ENCODE measurements at places on chromosomes 6 and 20.

- no peak for DNase-seq
Observed at GRCh38 chr20:46361381-46361780, 45.0 kb downstream of the ELMO2 start.

DNA sequence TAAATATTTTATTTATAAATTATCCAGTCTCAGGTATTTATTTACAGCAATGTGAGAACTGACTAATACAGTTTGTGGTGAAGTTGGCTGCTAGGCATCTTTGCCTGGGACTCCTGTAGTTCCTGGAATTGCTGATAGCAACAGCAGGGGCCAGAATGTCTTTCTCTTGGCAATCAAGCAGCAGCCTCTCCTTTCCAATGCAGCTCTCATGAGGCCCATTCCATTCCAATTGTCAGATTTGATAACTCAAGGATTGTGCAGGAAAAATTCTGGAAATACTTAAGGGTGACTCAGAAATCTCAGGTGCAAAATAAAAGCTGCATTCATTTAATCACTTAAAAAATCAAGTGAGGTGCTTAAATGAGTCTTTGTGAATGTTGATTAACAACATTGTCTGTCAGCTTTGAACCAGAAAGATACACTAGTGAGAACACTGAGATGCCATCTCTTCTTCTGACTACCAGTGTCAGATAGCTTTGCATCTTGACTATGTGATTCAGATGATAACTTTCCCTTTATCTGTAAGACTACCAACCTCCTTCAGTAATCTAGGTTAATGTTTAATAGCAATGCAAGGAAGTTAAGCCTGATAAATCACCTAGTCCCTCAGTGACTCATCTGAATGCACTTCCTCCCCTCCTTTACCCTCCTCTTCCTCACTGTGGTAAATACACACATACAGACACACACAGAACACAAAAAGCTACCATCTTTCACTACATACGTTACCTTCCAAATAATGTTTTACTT lies 32.1 kb upstream of the COL21A1 start:
- DNase-seq: no peak

- no peak for DNase-seq
Observed at GRCh38 chr6:6764764-6765434, 176.4 kb downstream of the LY86 start.

DNA sequence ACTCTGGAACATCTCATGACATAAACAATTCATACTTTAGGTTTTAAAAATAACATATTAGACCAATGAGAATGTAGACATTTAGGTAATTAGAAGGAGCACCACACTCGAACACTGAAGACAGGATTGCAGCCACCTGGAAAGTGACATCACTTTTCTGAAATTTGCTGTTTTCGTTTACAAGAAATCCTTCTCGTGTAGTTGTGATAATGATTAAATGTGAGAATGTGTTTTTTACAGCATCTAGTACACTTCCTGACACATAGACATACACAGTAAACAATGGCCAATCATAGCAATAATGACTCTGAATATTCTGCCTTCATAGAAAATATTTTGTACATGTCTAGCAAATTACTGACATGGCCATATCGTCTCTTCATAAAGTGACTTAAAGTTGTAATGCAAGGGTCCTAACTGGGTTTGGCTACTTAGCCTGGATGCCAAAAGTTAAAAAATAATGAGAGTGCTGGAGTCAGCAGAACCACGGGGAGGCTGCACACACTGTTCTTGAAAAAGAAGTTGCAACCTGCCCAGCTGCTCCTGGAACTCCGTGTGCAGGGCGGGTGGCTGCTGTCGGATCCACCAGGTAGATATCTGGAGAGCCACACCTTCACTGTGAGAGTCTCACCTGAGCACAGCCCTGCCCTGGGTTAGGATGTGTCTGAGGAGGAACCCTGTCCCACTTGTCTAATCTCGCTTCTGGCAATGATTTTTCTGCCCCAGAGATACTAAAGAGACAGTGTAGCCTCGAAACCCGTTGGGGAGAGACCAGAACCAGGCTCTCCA lies 212.9 kb downstream of the QKI start:
- DNase-seq: no peak

DNA sequence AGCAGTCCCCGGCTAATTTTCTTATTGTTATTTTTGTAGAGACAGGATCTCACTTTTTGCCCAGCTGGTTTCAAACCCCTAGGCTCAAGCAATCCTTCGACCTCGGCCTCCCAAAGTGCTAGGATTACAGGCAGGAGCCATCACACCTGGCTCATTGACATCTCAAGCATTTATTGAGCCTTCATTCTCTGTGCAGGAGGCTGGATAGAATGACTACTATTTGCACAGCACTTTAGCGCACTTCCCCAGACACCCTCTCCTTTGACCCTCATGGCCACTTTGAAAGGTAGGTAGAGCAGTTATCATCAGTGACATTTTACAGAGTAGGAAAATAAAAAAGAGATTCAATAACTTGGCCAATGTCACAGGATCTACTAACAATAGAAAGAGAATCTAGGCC lies 124.0 kb upstream of the STXBP5 start:
- no peak for DNase-seq

GRCh38 chr6:138278326-138278725 lies 60.0 kb upstream of the PBOV1 start:
- no peak for DNase-seq

- no peak for DNase-seq
Observed at GRCh38 chr6:40925341-40925740, 113.7 kb downstream of the UNC5CL start.

GRCh38 chr6:154425034-154425433 lies 68.4 kb upstream of the IPCEF1 start:
- no peak for DNase-seq

DNA sequence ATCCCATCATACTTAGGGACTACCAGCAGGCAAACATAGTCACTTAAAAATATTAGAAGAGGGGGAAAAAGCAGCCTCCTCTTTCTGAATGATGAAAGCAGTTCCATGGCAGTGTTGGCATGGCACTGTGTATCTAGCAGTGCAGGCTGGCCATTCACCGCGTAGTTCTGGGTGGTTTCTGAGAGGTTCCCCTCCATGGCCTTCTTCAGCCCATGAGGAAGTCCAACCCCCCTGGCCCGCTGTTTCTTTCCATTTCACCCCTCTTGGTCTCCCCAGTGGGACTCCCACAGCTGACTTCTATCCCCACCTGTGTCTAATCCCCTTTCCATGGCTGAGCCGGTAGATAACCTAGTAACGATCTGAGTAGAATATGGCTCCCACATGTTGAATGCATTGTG lies 17.0 kb downstream of the PPARD start:
- no peak for DNase-seq

- no peak for DNase-seq
Observed at GRCh38 chr20:40632346-40632976, 56.6 kb downstream of the MAFB start.

DNA sequence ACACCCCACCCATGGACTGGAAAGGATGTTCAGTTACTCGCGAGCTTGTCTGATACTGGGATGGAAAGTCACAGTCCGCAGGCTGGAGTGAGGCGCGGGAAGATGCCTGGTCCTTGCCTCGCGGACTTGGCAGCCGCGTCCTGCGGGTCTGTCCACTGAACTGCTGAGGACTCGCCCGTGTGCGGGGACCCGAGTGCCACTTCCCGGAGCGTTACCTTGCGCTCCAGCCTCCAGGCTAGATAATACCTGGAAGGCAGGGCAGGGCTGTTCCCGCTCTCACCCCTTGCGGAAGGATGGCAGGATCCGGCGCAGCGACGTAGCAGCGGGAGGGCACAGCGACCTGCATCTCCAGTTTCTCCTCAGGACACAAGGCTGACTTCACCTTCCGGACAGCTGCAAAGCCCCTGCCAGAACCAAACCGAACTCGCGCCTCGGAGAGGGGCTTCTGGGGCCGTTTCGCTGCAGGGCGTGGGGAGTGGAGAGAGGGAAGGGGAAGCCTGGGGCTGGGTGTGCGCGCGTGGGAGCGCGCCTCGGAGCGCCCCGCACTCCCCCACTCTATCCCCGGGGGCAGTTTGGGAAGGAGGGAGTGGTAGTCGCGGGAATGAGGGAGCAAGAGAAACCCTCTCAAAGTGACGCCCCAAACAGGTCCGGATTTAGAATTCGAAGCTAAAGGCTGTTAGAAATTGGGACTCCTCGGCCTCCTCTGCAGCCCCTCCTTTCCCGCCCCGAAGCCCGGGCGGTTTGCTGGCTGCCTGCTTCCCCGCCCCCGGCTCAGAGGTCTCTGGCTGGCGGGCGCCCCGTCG lies at the start of gene KCNQ5:
Gene KCNQ5, plus strand, starts transcription at position 774 of the 803 bp plus-strand sequence.
- no peak for DNase-seq

DNA sequence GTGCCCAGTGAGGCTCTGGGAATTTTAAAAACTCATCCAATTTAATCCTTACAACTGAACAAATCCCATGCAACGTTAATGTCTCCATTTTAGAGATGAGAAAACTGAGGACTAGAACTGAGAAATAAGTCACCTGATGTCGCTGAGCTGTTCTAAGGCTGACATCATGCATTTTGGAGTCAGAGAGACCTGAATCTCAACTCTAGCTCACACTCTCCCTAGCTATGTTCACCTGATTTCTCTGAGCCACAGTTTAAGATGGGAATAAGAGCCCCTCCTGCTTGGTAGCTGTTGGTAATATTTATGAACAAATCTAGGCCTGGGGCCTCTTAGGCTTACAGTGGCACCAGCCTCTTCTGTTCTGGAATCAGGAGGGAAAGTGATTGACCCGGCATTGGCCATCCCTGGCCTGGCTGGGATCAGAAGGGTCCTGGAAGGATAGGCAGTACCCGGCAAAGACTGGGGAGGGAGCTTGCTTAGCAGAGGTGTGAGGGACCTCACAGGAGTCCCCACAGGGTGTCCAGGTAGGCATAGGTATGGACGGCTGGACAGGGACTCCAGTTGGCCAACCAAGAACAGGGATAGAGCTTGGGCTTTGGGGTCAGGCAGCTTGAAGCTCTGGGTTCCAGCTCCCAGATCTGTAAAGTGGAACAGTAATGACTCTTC lies 18.8 kb upstream of the CSNK2A1 start:
- DNase-seq: no peak

GRCh38 chr20:8155812-8156211 lies 23.7 kb downstream of the PLCB1 start:
- DNase-seq: no peak

DNA sequence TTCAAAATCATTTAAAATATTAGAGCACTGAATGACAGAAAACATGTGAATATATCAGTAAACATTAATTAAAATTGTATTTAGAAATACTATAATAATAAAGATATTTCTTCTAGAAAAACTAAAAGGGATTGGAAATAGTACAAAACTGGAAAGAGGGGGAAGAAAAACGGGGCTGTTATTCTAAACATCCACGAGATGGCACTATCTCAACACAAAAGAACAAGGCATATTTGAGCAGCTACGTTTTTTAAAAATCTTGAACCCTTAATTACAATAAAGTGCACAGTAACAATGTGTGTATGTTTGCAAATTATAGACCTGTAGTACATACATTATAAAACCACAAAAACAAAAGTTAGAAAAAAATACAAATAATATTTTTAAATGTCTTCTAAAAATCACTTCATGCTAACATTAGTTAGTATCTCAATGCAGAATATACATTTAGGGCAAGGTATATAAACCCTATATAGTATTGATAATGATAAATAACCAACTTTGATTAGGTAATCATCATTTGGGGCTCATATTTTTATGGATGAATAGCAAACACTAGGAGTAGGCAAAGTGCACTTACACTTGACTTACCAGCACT lies 42.5 kb upstream of the PNISR start:
- no peak for DNase-seq

DNA sequence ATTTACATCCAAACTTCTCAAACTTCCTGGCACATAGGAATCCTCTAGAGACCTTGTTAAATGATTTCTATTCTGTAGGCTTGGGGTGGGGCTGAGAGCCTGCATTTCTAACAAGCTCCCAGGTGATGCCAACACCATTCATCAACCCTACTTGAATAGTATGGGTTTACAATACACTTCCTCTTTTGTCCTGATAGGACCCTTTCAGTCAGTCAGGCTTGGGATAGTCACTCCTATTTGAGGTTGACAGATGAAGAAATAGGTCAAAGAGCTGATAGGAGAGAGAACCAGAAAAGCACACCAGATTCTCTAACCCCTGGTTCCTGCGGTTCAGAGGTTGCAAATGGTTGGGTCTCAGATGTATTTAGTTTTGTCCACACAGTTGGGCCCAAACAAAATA lies 273.4 kb downstream of the TSHZ2 start:
- DNase-seq: no peak

GRCh38 chr6:39086294-39086693 lies 28.7 kb downstream of the SAYSD1 start:
- no peak for DNase-seq

- no peak for DNase-seq
Observed at GRCh38 chr6:169266746-169267591, 13.3 kb upstream of the THBS2 start.

GRCh38 chr6:99894815-99895214 lies 99.2 kb downstream of the MCHR2 start:
- no peak for DNase-seq

- no peak for DNase-seq
Observed at GRCh38 chr20:59560588-59561227, 43.6 kb upstream of the PHACTR3 start.

- no peak for DNase-seq
Observed at GRCh38 chr6:16333580-16333979, 95.2 kb downstream of the GMPR start.

Data from cerebellar nuclear complex (tissue), 1 donor.